AG04449 (cell line): ENCODE measurements at places on chromosomes 3 and 15.

DNA sequence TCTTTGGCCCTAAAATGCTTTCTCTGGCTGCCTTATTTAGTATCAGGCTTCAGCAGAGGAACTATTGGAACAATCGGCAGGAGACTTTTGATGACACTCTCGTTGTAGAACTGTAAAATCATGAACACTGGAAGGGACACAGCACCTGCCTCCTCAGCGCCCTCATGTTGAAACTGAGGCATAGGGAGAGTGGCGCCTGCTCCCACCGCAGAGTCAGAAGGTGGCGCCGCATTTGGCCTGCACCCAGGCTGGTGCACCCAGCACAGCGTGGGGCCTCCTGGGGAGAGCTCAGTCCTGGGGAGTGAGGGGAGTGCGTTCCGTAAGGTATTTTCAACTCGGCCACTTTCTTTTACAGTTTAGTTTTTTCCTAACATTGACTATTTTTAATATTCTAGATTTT, 78.2 kb upstream of the BLM start:
- DNase-seq, result no peak

- DNase-seq, result no peak
Observed at GRCh38 chr3:172673210-172673679, 37.6 kb downstream of the NCEH1 start.

- DNase-seq, result no peak
Observed at GRCh38 chr3:12454076-12454815, 30.0 kb upstream of the TSEN2 start.

- no peak for DNase-seq
Observed at GRCh38 chr3:43025423-43025822, 46.3 kb downstream of the GASK1A start.

- no peak for DNase-seq
Observed at GRCh38 chr3:47871389-47871788, 68.5 kb downstream of the DHX30 start.

GRCh38 chr15:101641894-101642293, 10.3 kb downstream of the TM2D3 start:
- no peak for DNase-seq

GRCh38 chr15:89543389-89543788, 31.9 kb upstream of the TICRR start:
- no peak for DNase-seq

- no peak for DNase-seq
Observed at GRCh38 chr3:113594066-113594465, 61.7 kb downstream of the SIDT1 start.

- no peak for DNase-seq
Observed at GRCh38 chr15:42728972-42729371, 8.0 kb downstream of the CDAN1 start.

GRCh38 chr3:16140116-16140893, 34.2 kb upstream of the GALNT15 start:
- DNase-seq, result peak; percentile 42

DNA sequence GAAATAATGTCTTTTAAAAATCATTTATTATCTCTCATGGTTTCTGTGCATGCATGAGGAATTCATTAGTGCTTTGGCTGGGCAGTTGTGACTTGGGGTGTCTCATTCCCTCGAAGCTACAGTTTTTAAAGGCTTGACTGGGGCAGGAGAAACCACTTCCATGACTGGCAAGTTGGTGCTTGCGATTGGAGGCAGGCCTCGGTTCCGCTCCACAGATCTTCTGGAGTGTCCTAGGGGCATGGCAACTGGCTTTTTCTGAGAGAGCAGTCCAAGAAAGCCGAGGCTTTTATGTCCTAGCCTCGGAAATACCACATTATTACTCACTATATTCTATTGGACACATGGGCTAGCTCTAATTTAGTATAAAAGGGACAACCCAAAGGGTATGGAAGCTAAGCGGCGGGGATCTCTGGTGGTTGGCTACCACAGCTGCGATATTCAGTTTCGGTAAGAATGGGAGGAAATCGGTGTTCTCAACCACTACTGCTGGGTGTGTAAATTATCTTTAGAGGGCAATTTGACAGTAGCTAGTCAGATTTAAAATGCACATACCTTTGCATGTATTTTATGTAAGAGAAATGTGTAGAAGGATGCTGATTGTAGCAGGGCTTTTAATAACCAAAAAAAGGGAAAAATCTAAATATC, 48.8 kb upstream of the TOP2B start:
- no peak for DNase-seq

DNA sequence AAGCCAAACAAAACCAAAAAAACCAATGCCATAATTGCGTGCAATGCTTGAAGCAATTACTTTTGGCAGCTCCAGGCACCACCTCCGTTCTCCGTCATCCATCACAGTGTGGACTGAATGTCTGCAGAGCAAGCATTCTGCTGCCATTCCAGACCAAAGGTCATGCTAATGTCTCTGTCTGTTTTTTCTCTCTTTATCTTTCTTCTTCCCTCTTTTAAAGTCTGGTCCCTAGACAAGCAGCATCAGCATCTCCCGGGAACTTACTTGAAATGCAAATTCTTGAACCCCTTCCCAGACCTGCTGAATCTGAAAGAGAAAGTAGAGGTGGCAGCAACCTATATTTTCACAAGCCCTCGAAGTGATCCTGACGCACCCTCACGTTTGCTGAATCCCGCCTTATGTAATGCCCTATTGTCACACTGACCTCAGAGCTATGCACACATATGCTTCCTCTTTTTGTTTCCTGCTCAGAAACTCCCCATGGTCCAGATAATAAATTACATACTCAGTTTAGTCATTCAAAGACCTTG, 297.3 kb upstream of the PROK2 start:
- DNase-seq, result no peak

- no peak for DNase-seq
Observed at GRCh38 chr3:49570028-49570654, 15.9 kb downstream of the BSN start.

GRCh38 chr3:126873416-126873815, 109.5 kb upstream of the PLXNA1 start:
- DNase-seq, result no peak

GRCh38 chr15:91186904-91187656, 87.0 kb downstream of the SV2B start:
- DNase-seq, result no peak

DNA sequence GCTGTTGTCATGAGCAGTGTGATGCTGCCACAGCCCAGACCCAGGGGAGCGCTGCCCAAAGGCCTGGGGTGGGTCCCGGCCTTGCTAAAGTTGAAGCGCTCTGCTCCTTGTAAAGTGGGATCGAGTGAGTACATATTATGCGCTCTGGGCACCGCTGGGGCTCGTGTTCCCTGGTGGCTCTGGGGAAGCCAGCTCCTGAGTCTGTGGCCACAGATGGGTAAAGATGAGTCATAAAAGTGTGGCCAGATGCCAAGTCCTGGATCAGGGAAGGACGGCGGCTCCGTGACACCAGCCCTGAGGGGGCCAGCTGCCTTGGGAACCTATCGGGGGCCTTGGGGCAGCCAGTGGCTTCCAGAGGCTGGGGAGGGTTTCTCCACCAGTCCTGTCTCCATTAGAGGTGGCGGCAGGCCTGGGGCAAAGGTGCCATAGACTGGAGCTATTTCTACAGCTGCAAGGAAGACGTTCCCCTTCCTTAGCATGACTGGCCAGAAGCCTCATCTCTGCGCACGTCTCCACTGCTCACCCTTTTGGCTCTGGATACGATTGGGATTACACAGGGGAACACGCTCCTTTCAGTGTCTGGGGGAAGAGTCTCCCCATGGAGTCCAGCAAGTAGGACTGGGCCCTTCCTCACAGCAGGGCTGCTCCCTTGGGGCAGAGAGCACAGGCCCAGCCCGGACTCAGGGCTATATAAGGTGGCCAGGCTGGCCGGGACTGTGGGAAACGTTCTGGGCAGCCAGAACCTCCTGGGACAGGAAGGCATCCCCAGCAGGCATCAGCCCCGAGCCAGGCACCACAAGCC, 1.2 kb upstream of the ITIH4 start:
- no peak for DNase-seq

GRCh38 chr3:30659270-30660130, 53.1 kb downstream of the TGFBR2 start:
- DNase-seq, result peak; percentile 86

DNA sequence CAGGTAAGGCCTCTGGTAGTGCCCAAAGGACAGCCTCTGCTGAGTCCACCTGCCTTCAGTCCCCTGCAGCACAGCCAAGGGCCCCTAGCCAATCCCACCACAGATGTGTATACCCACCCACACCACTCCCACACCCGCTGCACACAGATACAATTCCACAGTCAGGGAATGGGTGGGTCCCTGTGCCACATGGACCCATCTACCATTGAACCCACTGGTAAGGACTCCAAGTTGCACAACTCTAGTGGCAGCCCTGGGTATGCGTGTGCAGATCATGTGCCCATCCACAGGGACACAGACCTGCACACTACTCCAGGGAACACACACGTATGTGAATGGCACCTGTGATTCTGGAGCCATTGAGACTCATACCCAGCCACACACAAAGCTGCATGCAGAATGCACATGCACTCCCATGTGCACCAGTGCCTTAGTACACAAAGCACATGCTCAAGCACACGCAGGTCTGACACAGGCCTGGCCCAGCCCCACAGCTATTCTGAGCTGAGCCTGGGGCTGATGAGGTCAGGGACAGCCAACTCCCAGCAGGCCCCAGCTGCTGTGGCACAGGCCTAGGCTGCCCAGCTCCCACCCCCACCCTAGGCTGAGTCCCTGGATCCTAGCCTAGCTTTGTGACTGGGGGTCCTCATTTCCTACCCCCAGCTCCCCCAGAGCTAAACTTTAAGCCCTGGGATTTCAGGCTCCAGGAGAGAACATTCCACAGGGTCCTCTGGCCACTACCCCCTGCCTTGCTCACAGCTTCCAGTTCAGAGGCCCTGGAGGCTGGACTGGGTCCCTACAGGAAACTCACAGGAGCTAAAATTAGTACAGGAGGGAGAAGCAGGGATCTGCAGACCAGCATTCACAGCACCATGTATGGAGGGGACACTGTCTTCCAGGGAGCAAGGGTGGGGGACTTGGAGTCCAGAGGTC, 2.7 kb upstream of the ALS2CL start:
- no peak for DNase-seq

DNA sequence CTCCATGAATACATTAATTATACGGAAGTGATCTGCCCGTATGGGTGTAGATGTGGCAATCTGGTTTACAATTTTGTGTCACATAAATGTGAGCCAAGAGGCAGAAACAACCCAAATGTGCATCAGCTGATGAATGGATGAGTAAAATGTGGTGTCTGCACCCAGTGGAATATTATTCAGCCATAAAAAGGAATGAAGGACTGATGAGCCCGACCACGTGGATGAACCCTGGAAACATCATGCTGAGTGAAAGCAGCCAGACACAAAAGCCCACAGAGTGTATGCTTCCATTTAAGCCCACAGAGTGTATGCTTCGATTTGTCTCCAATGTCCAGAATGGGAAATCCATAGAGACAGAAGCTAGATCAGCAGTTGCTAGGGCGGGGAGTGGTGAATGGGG, 27.6 kb upstream of the FBLN2 start:
- no peak for DNase-seq

DNA sequence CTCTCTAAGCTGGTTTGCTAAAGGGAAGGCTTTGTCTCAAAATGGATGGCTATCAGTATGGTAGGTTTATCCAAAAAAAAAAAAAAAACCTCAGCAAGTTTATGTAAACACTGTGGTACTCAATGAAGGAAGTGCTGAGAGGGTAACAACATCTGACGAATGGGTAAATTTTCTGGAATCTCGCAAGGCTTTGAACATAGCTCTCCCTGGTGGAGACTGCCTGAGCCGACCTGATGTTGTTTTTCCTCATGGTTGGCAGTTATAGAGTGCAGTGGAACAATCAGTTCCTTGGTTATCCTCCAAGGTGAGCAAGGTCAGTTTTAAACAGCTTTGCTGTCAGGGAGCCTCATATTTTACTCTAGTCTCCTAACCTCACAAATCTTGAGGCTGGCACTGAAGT, 94.6 kb downstream of the ZPLD1 start:
- no peak for DNase-seq

GRCh38 chr15:95170561-95171380, 939.4 kb downstream of the MCTP2 start:
- no peak for DNase-seq

- no peak for DNase-seq
Observed at GRCh38 chr15:78313383-78313782, 14.0 kb upstream of the SKIC8 start.

- DNase-seq, result no peak
Observed at GRCh38 chr3:107421881-107422280, 44.6 kb downstream of the CCDC54 start.

DNA sequence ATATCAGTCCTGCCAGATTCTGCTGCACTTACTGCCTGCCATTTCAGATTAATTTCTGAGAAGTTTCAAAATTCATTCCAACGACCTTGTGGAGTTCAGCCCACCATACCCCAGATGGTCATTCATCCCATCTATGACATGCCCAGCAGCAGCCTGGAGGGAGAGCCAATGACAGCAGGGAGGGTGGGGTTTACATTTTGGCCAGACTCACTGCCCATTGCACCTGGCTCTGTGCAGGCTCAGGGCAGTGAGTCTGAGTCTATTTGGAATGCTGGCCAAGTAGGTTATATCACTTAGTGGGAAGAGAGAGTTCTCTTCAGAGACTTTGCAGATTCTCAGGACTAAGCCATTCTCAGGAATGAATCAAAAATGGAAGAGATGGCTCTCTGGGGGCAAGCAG, 21.5 kb downstream of the SRPRB start:
- DNase-seq, result no peak

DNA sequence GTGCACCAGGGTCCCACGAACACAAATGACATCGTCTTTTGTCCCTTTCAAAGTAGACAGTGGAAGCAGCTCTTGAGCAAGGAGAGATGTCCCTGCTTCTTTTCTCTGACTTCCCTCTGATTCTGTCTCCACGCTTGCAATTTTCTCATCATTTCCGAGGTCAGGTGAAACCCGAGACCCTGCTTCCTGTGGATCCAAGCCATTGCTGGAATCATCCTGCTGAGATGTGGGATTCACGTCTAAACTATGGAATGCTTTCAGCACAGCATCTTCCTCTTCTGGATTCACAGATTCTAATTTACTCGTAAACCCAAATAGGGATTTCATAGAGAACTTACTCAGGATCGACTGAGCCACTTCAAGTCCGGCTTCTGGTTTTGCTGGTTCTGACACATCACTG, 127.1 kb downstream of the FMN1 start:
- DNase-seq, result peak; percentile 38

GRCh38 chr15:58360421-58361090, 71.2 kb upstream of the LIPC start:
- no peak for DNase-seq

DNA sequence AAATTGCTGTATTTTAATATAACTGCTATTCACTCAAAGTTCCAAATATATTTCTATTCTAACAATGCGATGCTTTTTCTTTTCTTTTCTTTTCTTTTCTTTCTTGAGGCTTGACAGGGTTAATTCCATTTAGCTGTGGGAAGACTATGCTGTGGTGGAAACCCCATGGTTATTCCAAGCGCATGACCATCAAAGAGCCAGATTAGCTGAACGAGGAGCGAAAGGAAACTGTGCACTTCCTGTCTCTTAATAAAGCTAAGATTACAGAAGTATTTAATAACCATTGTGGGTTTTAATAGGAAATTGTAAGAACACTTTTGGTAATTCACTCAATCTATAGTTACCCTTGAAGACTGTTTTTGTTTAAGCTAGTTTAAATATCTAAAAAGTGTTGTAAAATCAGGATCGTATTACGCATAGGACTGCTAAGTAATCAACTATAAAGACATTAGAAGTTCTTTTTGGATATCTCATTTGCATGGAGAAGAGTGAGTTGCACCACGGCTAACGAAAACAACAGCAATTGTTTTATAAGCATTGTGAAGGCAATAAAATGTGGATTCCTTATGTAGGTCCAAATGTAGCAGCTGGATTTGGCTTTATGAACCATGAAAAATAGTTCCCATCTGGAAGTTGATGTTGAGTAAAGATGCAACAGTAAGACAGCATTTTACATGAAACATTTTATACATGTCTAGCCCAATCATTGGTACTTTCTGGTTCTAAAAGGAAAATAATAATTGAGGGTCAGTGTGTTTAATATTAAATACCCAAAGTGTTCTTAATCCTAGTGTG, 105.4 kb downstream of the ZIC1 start:
- DNase-seq, result no peak
